ENCODE measurements at places on chromosomes 2 and 18. TPM values are rescaled to one million over a fixed set of nuclear protein-coding genes. Genes with fewer than 3 reads are reported as not detected.

CROCC2 gene
- 3.1 TPM for polyA plus RNA-seq

CNGA3 gene
- polyA plus RNA-seq: 15.2 TPM

CYRIA gene
- polyA plus RNA-seq: 36.0 TPM

CTLA4 gene
- polyA plus RNA-seq: 0.24 TPM

SCTR gene
- polyA plus RNA-seq: 1.6 TPM

GLI2 gene
- 9.5 TPM for polyA plus RNA-seq

- no peak for DNase-seq
Measured at GRCh38 chr2:42777883-42778805, 14.2 kb upstream of the OXER1 start.

DNA sequence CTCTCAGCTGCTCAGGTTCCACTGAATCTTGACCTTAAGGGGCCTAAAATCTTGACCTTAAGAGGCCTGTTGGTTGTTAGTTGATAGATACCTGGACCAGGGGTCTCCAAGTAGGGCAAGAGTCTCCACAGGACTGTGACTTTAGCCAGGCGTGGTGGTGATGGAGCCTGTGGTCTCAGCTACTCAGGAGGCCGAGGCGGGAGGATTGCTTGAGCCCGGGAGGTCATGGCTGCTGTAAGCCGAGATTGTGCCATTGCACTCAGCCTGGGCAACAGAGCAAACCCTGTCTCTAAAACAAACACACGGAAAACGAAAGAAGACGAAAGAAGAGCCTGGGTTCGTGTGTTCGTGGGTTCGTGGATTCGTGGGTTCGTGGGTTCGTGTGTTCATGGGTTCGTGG lies 120.2 kb upstream of the CTDP1 start:
- DNase-seq: no peak

DNA sequence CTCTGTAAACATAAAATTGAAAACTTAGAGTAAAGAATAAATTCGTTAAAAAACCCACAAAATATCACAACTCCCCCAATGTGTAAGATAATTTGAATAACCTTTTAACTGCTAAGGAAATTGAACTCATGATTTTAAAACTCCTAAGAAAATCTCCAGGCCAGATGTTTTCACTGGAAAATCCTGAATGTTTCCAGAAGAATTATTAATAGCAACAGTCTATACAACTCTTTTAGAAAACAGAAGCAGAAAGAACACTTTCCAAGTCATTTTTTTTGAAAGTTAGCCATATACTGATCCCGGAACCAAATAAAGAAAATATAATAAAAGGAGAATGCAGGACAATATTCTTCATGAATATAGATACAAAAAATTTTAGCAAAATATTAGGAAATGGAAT lies 165.6 kb downstream of the ACOXL start:
- DNase-seq: no peak

- DNase-seq: no peak
Measured at GRCh38 chr18:54157646-54158385, 66.7 kb downstream of the MBD2 start.

GRCh38 chr18:12839526-12840196 lies 44.4 kb downstream of the PTPN2 start:
- DNase-seq: no peak

- no peak for DNase-seq
Measured at GRCh38 chr2:191697870-191698269, 19.9 kb downstream of the NABP1 start.

- no peak for DNase-seq
Measured at GRCh38 chr2:17107871-17108270, 410.4 kb downstream of the RAD51AP2 start.

DNA sequence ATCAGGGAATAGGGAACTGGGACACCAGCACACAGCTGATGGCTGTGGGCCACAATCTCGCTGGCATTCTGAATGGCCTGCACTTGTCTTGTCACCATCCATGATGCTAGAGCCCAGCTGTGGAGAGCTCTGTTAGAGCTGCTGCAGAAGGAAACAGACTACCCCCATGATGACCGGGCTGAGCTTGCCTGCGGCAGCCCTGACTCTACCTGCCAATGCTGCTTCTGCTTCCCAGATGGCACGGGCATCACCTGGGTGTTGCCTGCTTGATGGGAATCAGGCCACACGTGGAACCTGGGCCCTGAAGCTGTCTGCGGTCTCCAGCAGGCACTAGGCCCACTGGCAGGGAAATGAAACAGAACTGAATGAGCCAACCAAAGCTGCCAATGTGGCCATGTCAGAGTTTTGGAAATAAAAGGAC lies 11.2 kb upstream of the DAW1 start:
- peak; percentile 46 for DNase-seq
